ENCODE measurements at places on chromosomes 3 and 15.

GRCh38 chr3:8937064-8938020, 25.9 kb downstream of the RAD18 start:
- DNase-seq, result no peak

DNA sequence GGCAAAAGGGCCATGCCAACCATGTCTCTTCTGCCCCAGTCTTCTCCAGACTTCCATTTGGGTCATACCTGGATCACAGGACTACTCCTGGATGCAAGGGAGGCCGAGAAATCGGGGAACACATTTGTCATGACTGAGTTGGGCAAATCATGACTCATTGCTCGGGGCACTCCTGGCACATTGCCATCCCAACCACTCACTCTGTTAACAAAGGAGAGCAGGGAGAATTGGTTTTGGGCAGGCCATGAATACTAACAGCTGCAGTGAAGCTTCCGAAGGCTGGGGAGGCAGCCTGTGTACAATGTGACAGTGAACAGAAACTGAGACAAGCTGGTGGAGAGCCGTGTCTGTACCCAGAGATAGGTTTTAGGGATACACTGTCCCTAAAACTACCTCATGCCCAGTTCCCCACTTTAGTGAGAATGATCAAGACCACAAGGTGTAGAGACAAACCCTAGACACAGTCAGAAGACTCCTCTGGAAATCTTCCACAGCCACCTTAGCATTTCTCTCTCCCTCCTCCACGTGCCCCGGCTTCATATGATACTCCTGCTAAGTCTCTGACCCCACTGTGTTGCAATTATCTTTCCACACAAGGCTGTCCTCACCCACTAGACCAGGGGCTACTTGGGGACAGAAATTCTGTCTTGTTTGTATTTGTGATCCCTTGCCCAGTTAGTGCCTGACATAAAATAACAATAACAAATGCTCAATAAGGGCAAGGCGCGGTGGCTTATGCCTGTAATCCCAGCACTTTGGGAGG, 10.5 kb upstream of the BUB1B start:
- DNase-seq, result peak; percentile 22

DNA sequence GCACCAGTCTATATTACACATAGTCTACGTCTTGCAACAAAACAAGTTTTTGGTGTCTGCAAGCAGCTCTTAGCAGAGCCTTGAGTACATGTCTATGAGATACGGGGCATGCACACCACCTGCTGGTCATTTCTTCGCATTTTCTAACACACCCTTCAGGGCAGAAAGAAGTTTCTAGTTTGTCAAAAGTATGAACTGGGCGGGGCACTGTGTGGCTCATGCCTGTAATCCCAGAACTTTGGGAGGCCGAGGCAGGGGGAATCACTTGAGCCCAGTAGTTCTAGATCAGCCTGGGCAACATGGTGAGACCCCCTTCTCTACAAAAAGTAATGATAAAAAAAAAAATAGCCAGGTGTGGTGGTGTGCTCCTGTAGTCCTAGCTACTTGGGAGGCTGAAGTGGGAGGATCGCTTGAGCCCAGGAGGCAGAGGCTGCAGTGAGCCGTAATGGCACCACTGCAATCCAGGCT, 64.2 kb upstream of the ARL8B start:
- DNase-seq, result peak; percentile 71

GRCh38 chr3:16917256-16917935, 32.6 kb downstream of the PLCL2 start:
- no peak for DNase-seq
